ENCODE measurements at places on chromosomes 7 and 10.

GRCh38 chr10:58513188-58514110, 777 bp downstream of the BICC1 start:
- DNase-seq: peak; percentile 1

DNA sequence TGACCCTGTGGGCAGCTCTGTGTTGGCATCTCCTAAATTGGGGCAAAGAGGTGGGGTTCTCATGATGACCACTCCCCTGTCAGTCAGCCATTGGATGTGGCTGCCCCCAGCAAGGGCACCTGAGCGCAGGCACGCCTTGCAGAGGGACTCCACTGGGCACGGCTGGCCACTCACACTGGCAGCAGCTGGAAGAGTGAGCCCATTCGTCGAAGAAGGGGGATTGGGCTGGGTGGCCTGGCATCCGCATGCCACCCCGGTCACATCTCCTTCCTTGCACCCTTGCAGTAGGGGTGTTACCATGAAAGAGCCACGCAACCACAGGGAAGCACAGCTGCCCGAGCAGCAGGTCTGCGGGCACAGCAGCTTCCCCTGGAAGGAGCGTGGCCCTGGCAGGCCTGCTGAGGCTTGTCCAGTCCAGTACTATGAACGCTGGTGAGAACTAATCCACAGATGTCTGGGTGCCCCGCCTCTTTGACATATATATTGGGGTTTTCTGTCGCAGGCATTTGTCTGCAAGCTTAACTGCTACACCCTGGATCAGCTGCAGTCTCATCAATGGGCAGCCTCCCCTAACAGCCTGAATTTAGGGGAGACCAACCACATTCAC, 25.7 kb upstream of the GRB10 start:
- DNase-seq: no peak

DNA sequence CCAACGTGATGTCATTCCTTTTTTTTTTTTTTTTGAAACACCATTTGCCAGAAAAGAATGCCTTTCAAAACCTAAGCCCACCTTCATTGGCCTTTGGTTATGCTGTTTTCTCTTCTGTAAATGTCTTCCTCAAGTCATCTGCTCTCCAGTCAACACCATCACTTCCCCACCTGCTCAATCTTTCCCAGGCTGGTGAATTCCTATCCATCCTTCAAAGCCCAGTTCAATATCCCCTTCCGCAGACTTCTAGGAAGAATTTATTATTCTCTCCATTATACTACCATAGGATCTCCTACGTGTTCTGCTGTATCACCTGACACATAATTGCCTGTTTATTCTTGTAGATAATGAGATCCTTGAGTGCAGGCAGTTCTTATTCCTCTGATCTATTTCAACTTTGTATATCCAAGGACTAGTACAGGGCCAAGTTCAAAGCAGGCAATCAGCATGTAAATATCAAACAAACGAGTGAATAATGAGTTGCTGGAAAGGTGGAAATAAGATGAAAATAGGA, 73.5 kb upstream of the PRR15 start:
- DNase-seq: no peak

DNA sequence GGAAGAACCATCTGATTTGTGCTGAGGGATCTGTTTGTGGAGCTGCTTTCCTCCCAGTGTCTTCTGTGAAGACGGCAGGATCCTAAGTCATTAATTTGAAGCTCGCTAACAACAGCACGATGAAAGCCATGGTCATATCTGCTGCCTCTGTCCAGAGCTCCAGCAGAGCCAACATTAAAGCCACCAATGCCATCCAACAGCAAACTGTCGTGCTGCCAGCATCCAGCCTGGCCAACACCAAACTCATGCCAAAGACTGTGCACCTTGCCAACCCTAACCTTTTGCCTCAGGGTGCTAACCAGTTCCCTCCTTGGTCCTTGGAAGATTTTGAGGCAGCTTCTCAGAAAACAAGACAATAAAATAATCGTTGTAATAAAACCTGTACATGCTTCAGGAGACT, 36.2 kb downstream of the HTR5A start:
- DNase-seq: no peak

DNA sequence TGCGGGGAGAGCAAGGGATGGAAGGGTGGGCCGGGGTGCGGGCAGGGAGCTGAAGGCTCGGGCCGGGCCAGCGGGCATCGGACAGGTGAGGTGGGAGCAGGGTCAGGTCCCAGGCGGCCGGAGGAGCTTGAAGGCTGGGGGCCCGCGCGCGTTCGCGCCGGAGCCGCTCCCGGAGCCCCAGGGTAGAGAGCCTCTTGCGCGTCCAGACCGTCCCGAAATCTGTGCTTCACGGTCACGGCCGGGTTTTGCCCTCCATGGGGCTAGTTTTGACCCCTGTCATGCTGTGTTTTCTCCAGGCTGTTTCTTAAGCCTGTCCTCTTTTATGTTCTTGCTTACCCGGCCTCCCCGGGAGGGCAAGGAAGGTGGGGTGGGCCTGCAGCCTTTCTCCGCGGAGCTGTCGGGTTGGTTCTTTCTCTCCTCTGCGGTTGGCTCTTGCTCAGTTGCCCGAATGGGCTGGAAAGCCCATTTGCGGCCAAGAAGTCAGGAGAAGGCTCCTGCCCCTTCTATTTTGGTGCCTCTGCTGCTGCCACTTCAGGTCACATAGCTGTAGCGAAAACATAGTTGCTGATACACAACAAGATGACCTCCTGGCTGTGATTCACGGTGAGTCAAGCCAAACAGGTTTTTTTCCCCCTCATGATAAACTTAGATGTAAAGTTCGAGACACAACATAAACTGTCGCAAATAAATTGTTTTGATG, 650 bp downstream of the UBE2D1 start:
- no peak for DNase-seq

- DNase-seq: no peak
Observed at GRCh38 chr10:36313142-36313541, 671.0 kb upstream of the FZD8 start.

- DNase-seq: no peak
Observed at GRCh38 chr7:19537942-19538401, 170.9 kb downstream of the POLR1F start.
